ENCODE measurements at places on chromosomes 11 and 22.

DNA sequence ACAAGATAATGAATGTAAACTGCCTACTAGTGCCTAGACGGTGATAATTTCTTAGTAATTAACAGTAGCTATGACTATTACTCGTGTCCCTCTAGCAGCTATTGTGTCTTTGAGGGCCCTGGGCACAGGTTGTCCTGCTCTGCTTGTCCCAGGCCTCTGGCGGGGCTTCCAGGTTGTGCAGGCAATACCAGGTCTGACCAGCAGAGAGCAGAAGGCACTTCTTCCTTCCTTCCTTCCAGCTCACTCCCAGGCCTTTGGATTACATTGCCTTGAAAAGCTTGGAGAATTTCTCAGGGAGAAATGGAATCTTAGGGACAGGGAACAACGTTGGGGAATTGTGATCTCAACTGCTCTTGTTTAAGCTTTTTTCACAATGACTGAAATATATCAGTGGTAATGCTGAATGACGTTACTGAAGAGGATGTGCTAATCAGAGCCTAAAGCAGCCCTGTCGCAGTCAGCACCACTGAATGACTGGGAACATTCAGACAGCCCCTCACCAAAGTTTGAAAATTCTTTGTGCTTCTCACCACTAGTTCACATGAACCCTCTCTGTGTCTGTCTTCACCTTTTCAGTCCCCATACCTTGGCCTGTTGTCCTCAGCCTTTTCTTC, 8.4 kb upstream of the CCKBR start:
- peak; percentile 55 for DNase-seq

DNA sequence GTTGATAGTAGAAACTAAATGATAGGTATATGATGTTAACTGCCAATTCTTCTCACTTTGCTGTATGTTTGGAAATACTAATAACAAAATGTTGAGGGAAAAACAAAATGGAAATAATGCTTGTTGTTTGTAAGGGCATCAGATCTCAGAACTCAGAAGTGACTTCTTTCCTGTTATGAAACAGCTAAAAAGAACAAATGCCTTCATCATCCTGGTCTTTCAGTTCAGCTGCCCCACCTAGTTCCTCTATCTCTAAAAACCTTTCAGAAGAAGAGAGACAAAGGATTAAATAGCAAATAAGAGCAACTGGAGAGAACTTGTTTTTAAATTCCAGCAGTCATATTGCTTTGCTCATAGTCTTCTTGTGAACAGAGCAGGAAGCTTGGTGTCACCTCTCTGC, 345.3 kb upstream of the NCAM1 start:
- DNase-seq: no peak

- DNase-seq: no peak
Observed at GRCh38 chr22:46295277-46295971, 1.2 kb upstream of the GTSE1 start.

DNA sequence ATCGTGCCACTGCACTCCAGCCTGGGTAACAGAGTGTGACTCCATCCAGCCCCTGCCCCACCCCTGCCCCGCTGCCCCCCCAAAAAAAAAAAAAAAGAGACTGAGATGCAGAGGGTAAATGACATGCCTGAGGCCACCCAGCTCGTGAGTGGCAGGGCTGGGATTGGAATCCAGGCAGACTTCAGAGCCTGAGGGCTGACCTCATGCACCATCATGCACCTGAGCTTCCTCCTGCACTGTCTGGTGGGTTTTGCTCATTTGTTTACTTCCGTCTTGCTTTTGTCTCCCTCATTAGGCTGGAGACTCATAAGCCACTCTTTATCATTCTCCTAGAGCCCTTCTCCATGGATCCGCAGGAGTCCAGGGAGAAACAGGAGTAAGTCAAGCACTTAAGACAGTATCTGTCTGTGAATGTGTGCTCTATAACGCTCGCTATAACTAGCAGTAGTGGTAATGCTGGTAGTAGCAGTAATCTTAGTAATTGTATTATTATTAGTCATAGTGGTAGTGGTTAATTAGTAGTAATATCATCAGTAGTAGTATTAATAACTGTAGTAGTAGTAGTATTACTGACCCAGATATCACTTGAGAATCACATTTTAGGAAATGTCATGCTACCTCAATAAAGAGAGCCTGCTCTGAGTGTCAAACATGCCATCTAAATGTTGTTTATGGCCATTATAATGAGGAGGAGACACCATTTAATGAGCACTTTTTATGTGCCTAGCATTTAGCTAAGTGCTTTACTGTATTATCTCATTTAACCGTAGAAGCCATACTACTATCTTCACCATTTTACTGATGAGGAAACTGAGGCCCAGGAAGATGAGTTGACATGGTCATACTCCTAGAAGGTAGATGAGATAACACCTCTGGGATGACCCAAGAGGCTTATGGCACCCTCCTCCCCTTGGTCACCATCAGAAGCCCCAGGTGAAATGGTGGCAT, 85.0 kb downstream of the NAT10 start:
- no peak for DNase-seq

DNA sequence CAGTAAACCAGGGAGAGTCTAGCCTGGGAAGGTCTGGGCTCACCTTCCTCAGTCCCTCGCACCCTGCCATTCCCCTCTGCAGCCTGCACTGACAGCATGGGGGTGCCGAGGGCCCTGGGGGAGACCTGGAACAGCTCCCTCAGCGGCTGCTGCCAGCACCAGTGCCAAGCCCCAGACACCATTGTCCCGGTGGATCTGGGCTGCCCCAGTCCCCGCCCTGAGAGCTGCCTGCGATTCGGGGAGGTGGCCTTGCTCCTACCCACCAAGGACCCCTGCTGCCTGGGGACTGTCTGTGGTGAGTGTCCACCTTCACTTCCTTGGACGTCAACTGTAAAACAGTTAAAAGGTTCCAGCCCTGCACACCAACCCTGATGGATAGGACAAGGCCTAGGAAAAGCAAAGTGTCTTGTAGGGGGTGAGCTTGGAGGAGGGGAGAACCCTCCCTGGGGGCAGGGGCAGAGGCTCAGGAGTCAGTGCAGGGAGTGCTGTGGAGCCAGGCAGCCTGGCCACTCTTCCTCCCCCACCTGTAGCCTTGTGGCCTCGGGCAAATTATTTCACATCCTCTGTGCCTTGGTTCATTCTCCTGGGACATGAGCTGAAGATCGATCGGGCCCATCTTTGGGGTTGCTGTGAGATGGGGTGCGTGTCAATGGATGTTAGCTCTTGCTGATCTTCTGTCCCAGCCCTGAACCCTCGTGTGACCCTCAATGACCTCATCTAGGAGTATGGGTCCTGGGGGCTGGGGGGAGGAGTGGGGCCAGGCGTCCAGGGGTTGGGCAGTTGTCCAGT, 85.2 kb upstream of the MYOD1 start:
- no peak for DNase-seq

- DNase-seq: no peak
Observed at GRCh38 chr22:44184006-44184405, 3.3 kb downstream of the PARVG start.

DNA sequence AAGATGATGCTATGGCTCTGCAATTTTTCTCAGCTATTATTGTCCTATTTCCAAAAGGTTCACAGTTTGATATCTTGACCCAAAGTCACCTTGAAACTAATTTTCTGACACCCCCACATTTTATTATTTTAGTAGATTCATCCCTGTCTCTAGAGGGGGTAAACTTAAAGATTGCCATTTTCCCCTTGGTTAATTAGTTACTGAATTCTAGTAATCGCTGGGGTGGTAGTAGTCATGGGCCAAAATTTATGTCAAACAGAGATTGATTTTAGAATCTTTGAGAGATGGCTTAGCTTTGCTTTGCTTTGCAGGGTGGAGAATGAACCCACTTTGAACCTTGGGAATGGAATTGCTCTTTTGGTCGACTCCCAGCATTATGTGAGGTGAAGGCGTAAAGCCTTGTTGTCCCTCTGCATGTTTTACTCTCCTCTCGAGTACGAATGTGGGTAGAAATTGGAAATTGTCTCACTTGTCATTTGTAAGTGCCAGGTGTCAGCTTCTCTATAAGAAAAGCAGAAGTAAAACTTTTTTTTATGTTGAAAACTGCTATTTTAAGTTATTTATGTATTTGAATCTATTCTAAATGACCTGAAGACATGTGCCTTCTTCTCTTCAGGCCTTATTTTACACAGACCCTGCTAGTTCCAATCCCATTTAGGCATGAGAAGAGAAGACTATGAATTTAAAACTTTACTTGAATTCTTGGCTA, 42.4 kb upstream of the RCE1 start:
- DNase-seq: no peak

GRCh38 chr11:122711831-122712381, 56.4 kb downstream of the UBASH3B start:
- peak; percentile 68 for DNase-seq

DNA sequence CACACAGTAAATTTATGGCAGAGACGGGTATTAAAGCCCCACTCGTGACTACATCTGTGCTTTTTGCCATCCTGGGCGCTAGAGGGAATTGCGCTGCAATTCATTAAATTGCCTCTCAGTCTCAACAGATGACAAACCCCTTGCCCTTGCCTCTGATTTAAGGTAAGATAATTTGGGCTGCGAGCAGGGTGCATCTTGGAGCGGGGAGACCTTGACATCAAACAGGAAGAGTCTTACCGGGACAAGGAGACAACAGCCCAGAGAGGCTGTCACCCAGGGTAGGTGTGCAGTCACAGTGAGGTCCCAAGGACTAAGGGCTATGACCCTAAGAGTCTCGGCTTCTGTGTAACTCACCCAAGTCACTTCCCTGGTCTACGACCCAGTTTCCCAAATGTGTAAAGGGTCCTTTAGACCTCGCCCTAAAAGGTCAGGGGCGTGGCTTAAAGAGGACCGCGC, 449 bp upstream of the TOM1 start:
- peak; percentile 70 for DNase-seq

DNA sequence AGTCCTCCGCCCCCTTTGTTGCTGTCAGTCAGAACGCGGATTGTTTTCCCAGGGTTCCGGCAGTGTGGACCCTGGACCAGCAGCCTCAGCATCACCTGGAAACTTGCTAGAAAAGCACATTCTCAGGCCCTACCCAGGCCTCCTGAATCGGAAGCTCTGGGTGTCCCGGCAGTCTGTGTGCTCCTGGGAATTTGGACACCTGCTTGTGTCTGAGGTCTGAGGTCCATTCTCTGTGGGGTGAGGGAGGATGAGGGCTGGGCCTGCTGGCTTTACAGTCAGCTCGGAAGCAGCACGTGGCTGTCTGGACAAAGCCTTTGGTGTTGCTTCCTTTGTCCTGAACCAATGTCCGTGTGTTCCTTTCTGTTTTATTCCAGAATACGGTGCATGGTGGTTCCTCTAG, 299.7 kb downstream of the TBC1D22A start:
- DNase-seq: no peak

DNA sequence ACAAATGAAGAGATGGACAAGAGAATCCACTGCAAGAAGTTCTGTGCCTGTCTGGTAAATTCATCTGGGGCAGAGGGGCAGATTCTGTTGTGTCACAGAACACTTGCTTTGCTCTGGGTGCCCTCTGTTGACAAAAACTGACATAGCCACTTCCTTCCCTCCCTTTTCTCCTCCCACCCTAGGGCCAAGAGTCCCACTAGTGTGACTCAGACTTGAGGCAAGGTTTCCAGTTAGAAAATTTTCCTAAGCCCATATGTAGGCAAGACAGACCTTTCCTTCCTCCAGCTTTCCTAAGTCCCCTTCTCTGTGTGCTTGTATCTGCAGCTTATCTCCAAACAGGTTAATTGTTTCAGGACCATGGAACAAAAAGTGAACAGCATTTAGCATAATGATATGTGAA, 106.8 kb downstream of the RBFOX2 start:
- peak; percentile 78 for DNase-seq

DNA sequence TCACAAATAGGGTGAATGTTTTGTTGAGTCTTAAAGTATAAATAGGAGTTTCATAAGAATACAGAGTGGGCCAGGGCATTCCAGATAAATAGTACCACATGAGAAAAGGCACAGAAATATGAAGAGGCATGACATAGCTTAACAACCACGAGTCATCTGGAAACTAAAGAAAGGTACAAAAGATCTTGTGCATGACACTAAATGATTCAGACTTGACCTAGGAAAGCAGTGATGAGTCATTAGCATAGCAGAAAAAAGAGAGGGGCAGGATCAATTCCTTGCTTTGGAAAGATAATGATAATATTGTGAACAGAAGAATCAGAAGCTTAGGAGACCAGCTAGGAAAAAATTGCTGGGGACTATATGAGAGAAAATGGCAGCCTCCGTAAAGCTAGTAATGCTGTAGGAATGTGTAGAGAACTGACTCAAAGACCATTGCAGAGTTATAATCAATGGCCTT, 47.6 kb upstream of the FIBIN start:
- no peak for DNase-seq

DNA sequence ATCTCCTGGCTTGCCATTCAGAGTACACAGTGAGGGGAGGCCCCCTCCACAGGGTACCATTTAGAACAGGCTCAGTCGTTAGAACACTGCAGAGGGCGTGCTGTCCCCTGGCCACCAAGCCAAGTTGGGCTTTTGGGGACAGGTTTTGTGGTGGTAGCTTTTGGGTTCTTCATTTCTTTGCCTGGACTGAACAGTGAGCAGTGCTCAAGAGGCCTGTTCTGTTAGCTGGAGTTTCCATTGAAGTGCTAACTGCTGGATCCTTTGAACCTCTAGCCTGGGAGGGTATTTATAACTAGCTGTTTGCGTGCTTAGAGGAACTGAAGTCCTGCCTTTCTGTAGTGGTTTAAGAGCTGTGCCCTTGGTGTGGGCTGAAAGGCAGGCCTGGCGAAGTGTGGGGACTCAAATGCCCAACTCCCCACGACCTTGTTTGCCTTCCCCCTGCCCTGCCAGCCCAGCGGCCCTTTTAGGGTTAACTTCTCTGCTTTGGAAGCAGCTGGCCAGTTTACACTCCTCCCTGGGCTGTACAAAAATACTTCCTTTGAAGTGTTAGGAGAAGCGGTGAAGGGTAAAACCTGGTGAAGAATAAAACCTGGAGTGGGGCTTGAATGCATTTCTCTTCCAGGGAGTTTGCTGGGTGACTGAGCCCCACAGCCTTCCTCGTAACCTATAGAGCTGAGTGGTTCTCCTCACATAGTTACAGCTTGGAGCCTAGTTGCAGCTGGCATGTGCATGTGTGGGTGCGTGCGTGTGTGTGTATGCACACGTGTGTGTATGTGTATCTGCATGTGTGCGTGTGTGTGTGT, 34.6 kb downstream of the ZNRF3 start:
- DNase-seq: peak; percentile 88

DNA sequence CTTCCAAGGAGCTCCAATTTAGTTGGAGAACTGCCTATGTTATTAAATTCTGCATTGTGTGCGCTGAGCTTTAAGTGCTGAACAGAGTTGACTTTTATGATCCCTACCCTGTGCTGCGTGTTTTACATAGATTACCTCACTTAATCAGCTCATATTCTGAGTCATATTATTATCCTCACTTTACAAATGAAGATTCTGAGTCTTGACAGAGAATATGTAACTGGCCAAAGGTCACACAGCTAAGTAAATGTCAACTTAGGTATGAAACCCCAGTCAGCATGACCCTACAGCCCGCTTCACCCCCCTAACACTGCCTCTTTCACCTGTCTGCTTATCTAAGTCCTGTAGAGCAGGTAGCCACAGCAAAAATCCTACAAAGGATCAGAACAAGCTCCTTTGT, 19.8 kb upstream of the TMPRSS5 start:
- no peak for DNase-seq
